HTR-8/SVneo (cell line): ENCODE measurements at places on chromosomes 3 and 15.

GRCh38 chr3:157115069-157116006 is 44.6 kb downstream of the CCNL1 start:
- no peak for DNase-seq

GRCh38 chr15:27676647-27677046 is 422.5 kb downstream of the OCA2 start:
- no peak for DNase-seq

DNA sequence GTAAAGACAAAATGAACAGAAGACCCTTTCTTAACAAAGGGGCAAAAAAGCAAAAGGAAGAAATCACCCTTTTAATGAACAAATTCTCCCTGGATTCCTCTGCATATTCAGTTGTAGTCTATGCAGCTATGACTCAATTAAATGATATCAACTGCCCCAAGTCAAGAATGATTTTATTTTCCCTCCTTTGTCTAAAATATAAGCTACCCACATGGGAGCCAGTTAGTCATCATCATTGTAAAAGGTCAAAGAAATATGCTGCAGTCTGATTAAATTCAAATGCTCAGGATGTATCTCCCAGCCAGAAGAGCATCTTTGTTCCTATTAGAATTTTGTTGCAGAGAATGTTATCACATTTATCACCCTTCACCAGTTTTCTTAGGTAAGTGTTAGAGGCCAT is 84.0 kb downstream of the SST start:
- DNase-seq: no peak

DNA sequence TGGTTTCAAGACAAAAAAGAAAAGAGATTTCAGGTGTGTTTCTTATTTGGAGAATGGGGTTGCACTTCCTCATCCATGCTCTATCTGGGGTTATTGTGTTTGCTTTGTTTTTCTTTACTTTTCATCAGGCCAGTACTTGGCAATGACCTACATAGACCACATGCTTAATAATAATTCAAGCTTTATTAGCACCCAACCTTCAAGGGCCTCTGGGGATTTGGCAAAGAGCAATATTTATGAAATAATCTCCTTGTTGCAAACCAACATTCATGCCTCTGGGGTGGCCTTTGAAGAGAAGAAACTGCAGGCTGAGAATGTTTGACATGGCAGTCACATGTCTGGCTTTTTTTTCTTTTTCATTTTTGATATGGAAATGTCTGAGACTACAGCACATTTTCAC is 68.2 kb upstream of the SNRK start:
- no peak for DNase-seq

DNA sequence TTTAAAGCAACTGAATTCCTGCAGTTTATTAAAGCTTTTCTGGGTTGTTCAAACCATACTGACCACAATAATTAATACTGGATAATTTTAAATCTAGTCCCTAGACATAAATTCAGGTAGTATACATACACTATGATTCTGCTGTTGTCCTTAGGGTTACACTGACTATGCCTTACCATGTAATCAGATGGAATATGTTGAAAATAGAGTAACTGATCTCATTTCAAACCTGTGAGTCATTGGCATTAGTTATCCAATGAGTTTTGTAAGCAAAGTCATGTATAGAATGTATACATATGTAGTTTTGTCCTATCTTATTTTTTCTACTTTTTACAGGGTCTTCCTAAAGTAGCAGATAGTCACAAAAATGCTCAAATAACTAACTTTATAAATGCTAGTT is 517.1 kb upstream of the CCDC54 start:
- DNase-seq: no peak

GRCh38 chr3:49238274-49239127 is 38.5 kb downstream of the C3orf62 start:
- no peak for DNase-seq

- no peak for DNase-seq
Observed at GRCh38 chr3:16024548-16024947, 149.9 kb upstream of the GALNT15 start.

DNA sequence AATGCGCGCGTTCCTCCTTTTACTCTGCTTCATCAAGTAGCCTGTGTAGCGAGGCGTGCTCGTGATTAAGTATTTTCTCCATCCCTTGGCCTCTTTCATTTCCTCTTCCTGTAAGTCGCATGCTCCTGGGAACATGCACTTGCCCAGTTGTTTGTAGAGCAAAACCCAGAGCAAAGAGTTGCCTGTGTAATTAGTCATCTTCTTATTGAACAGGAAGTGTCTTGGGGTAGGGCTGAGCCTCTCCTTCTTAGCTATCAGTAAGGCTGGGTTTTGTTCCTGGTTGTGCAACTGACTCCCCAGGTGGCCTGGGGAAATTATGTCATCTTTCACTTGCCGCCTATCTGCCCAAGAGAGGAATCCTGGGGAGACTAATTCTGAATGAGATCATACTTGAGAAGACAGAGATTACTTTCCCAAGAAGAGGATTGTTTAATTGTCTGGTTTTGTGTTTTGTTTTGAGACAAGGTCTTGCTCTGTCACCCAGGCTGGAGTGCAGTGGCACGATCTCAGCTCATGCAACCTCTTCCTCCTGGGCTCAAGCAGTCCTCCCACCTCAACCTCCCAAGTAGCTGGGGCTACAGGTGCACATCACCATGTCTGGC is 14.9 kb downstream of the LIPH start:
- DNase-seq: peak; percentile 76

DNA sequence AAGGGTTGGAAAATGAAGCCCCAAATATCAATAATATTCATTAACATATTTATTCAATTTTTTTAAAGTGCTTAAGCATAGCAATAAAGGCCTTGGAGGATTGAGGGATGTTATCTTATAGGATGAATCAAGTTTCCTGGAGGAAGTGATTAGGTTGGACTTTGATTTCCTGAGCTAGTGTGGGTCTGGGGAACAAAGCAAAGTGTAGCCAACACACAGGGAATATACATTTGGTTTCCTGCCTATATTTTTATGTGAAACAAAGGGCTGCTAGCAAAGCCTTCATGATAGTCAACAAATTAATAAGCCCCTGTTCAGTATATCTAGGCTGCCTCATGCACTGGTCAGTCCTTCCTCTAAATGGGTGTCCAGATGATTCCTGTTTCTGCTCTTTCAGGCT is 261.1 kb upstream of the IL12A start:
- no peak for DNase-seq

DNA sequence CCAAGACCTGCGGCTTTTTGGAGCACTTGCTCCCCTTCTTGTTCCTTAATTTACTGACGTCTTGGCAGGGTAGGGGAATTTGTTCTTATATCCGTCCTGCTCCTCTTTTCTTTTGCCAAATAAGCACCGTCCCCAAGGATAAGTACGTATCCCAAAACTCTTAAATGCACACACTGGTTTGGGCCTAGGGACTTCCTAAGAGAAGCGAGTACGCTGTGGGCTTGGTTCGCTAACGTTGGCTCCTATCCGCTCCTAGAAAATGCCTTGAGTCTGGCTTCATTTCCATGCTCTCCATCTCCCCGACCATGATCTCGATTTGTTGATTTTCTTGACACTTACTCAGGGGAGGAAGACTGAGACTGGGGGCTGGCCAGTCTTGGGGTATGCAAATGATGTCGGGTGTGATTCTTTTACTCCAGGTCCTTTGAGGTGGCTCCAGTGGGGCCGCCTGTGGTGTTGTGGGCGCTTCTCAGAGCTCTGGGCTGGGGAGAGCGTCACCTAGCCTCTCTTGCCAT is 1.3 kb downstream of the MYRIP start:
- no peak for DNase-seq

DNA sequence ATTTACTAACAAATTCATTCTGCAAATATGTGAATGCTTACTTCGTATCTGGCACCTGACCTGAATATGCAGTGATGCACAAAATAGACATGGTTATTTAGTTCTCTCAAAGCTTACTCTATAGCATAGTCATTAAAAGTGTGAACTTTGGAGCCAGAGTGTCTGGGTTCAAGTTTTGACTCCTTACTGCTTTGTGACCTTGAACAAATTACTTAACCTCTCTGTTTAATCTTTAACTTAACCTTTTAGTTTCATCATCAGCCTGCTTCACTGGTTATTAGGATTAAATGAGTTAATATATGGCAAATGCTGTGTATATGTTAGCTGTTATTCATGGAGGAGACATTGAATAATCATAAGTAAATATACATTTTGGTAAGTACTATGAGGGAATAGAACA is 12.1 kb upstream of the MGA start:
- no peak for DNase-seq

- no peak for DNase-seq
Observed at GRCh38 chr3:190568036-190568435, 54.2 kb downstream of the IL1RAP start.

- DNase-seq: no peak
Observed at GRCh38 chr3:73623346-73623745, 1.4 kb downstream of the PDZRN3 start.

- DNase-seq: no peak
Observed at GRCh38 chr15:69600556-69601085, 148.0 kb downstream of the RPLP1 start.
